ENCODE measurements at places on chromosomes 13 and 19.

DNA sequence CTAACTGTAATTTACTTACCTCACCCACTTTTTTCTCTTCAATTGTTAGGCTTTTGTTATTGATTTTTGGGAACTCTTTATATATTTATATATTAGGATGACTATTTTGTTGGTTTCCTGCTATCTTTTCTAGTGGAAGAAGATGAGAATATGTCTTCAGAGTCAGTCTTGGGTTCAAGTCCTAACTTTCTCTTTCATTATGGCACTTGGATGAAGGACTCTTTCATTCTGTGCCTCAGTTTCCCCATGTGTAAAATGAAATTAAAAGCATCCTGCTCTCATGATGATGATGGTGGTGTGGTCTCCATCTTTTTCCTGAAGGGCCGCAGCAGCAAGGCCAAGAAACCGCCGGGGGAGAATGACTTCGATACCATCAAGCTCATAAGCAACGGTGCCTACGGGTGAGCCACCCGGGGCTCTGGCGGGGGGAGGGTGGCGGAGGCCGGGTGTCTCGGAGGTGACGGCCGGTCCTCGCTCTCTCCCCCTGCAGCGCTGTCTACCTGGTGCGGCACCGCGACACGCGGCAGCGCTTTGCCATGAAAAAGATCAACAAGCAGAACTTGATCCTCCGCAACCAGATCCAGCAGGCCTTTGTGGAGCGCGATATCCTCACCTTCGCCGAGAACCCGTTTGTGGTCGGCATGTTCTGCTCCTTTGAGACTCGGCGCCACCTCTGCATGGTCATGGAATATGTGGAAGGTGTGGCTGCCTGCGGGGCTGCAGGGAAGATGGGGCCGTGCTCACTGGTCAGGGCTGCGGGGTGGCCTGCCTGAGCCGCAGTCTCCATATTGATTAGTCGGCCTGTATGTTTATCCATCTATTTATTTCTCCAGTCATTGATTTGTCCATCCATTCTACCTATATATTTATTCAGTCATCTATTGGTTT lies 20.0 kb downstream of the MAST1 start:
- no peak for DNase-seq

DNA sequence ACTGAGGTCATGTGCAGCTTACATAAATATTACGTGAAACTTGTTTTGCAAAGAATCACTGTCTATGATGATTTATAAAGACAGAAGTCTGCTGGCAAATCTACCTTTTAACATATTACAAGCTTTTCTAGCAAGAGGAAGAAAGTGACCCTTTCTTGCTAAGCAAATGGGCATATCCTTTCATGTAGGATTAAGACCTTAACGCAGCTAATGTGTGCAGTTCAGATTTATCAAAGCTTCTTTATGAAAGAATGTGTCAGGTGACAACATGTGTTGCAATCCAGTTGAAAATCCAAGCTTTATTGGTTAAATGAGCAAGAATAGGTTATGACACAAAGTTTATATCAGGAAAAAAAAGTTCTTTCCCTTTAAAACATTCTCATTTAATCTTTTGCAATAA lies 115.6 kb upstream of the NBEA start:
- no peak for DNase-seq

DNA sequence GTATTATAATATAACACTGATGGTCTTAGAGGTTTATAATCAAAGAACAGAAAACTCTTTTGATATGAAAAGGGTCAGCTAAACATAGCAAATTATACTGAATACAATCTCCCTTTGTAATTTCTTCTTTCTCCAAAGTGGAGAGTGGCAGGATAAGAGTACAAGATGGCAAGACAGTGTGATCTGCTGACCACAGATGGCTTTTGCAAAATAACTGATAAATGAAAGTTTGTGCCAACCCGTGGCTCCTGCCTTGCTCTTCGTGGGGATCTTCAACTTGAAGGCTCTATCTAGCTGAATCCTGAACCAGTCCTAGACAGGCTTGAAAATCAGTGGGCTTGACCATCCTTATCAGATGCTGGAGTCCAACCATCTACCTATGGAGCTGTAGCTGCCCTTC lies 185.7 kb downstream of the VWA8 start:
- no peak for DNase-seq

DNA sequence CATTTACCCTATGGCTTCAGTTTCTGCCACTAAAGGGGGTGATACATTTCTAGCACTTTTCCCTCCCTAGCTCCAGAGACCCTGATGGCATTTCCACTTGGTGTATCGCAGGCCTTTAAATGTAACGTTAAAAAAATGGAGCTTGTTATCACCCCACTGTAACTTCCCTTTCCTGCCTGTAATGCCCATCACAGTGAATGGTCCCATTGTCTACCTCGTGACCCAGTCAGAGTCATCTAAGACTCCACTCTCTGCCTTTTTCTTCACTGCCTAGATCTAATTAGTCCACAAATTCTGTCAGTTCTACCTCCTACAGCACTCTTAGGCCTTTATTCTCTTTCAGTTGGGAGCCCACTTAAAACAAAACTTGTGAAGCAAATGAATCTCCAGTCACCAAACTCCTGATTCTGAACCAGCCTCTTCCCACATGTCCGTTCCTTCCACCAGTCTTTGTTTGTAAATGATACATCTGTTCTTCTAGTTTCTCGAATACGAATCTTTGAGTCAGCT lies 64.8 kb downstream of the NHLRC3 start:
- DNase-seq, result no peak

- no peak for DNase-seq
These were observed 40.7 kb upstream of the VWA8 start for GRCh38 chr13:42001580-42001979.

- DNase-seq, result no peak
These were observed 11.1 kb downstream of the PPP5C start for GRCh38 chr19:46357846-46358583.

GRCh38 chr19:46428239-46429135 lies at the start of gene PNMA8C:
TSS of gene PNMA8C (minus strand) at chr19:46428936. CDS start at chr19:46428359, 577 bp downstream.
- no peak for DNase-seq

- no peak for DNase-seq
These were observed 1.0 kb downstream of the AXL start for GRCh38 chr19:41219924-41220567.

GRCh38 chr13:26747706-26748105 lies 12.9 kb downstream of the GPR12 start:
- no peak for DNase-seq

GRCh38 chr13:30729801-30730200 lies 5.5 kb upstream of the ALOX5AP start:
- no peak for DNase-seq

- no peak for DNase-seq
These were observed 8.7 kb downstream of the HIPK4 start for GRCh38 chr19:40381321-40381720.

GRCh38 chr13:113890774-113891480 lies 27.1 kb upstream of the GAS6 start:
- no peak for DNase-seq

- DNase-seq, result no peak
These were observed 9.0 kb upstream of the MLLT1 start for GRCh38 chr19:6288737-6289136.

DNA sequence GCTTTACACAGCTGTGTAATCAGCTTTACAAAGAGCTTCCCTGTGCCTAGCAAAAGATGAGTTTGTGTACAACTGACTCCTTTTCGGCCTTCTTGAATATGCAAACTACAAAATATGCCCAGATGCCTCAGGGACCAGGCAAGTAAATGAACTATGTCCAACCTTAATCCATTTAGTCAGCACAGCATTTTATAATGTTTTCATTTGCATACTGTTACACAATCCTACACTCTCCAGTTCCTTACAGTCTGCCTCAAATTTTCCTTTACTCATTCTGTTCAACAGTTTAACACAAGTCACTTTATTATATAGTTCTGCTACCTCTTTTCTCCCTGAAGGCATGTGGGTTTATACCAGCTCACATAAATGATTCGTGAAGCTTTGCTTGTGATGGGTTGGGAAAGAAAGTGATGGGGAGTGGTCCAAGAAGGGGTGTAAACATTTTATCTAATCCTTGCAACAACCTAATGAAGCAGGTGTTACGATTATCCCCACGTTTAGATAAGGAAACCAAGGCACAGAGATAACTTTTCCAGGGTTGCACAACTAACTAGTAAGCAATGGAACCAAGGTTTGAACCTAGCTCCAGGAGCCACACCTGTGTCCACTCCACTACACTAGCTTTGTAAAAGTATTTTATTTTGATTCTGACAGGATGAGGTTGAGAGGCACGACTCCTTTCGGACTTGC lies 3.3 kb upstream of the USP12 start:
- no peak for DNase-seq

DNA sequence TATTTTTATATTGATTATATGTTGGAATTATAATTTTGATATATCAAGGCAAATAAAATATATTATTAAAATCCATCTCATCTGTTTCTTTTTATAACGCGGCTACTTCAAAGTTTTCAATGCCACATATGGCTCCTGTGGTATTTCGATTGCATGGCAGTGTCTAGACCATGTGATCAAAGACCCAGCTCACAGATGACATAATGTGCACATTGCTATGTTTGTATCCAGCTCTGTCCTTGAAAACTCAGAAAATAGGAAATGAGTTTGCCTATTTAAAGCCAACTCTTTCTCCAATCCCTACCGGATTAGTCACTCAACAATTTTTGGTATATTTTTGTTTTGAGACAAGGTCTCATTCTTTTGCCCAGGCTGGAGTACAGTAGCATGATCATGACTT lies 26.2 kb downstream of the TMTC4 start:
- no peak for DNase-seq

DNA sequence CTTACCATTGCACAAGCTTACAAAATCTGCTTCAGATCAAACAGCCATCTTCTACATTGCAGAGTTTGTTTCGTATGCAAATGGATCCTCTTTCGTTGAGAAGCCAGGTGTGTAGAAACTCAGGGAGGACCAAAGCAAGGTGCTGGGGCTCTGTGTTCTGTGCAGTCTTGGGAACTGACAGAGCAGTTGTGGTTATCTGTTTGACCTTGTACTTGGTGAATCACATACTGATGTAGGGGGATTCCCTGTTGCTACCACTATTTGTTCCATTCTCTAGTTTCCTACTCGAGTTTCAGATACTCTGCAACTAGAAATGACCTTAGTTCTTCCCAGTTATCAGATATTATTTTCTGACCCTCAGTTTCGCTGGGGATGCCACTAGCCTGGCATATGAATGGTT lies 95.2 kb upstream of the CLDN10 start:
- no peak for DNase-seq

DNA sequence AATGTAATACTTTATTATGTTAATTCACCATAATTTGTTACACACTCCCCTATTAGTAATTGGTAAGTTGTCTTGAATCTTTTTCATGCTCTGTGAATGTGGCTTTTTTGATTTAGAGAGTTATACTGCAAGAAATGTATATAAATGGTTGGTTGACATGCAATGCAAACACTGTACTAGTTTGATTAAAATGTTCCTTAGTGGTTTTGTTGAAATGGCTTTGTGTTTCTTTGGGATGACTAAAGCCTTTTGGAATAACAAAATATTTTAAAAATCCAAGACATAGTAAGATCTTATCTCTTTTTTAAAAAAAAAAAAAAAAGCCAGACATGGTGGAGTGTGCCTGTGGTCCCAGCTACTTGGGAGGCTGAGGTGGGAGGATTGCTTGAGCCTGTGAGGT lies 10.5 kb downstream of the LAMP1 start:
- no peak for DNase-seq

GRCh38 chr13:20340759-20341171 lies 108.6 kb upstream of the GJB6 start:
- DNase-seq, result no peak

DNA sequence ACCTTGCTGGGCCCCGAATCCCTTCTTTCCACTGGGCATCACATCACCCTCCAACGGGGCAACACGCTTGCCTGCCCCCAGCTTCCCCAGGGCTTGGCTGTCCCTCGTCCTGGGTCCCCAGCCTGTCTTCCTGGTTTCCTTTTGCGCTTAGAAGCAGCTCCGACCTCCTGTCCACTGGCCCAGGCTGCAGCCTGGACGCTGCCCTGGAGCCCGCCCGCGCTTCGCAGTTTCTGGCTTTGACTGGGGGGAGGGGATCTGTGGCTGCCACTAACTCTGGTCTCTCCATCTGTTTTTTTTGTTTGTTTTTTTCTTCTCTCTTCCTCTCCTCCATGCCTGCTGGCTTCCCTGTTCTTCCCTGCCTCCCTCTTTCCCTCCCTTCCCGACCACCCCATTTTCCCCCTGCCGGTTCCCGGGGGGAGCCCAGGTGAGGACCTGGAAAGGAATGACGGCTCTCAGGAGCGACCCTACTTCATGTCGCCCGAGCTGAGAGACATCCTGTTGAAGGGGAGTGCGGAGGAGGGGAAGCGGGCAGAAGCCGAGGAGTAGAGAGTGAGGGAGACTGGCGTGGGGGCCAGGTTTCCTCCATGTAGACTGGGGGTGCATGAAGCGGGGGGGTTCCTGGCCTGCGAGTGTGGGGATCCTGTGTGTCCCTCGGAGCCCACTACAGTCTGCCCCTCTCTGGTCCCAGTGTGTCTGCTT lies 11.5 kb upstream of the ILF3 start:
- DNase-seq, result no peak

DNA sequence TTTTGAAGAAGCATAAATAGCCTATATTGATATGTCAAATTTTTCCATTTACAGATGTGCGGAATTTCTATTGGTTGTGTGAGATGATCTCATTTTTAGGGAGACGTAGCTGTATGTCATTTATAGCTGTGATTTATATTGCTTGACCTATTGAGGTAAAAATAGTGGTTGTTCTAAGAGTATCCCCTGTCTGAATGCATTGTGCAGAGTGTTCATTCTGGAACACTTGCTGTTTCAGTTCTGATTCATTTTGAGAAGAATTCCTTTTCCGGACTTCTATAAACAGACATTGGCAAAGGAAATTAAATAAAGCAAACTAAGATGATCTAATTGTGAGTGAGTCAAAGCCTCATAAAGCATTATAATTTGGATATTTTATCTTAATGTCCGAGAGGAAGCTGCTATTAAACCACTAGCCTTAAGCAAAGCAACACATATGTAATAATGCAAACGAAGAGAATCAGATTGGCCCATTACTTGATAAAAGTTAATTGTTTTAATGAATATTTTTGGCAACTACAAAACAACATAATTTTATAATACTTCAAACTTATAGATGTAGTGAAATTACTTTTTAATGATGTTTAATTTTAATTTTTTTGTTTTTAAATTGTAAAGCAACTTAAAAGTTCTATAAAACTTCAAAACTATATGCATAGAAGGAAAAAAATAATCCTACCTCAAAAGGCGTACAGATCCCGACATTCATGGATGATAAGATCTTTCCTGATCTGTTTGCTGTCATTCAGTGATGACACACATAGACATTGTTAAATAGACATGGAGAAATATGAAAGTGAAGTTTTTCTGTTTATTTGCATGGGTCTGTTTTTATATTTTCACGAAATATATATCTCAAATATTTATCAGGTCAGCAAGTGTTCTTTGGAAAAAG lies 942.6 kb upstream of the SLC10A2 start:
- DNase-seq, result no peak

DNA sequence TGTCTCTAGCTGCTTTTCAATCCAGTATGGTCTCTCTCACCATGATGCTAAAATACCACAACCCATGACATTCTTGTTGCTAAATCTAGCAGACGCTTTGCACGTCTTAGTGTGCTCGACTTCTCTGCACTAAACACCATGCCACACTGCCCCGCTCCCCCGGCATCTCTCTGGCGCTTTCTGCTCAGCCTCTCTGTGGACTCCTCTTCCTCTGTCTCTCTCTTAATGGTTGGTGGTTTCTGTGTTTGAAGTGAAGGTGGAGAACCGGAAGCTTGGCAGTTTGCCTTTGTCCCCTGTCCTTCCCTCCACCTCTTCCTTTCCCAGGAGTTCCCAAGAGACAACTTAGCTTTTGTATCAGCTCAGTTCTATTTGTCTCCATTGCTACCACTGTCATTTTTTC lies 8.8 kb downstream of the ERCC5 start:
- DNase-seq, result no peak

Measured in GOT3 (cell line).